Activated T-cell treated with anti-CD3 and anti-CD28 coated beads, Interleukin-2, amount 50 U/mL, for 24 hours (primary cell): ENCODE measurements at places on chromosomes 5 and 9.

DNA sequence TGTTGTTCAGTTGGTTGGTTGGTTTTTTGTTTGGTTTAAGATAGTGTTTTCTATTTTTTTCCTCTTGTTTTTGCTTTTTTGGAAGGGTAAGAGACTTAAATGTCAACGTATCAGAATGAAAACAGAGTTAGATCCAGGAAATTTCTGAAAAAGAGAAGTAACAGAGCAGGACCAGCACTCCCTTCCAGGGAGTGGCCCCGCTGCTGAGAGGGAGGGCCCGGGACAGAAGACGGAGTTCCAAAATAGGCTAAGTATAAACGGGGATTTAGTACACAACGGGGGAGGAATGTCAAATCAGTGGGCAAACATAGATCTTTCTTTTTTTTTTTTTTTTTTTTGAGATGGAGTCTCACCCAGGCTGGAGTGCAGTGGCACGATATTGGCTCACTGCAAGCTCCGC is 92.7 kb upstream of the RUFY1 start:
- H3K36me3 ChIP-seq: no peaks in the 10 kb centered on the region
- H3K27ac ChIP-seq: no peak overlapping the region
- H3K27me3 ChIP-seq: no peaks in the 10 kb centered on the region

DNA sequence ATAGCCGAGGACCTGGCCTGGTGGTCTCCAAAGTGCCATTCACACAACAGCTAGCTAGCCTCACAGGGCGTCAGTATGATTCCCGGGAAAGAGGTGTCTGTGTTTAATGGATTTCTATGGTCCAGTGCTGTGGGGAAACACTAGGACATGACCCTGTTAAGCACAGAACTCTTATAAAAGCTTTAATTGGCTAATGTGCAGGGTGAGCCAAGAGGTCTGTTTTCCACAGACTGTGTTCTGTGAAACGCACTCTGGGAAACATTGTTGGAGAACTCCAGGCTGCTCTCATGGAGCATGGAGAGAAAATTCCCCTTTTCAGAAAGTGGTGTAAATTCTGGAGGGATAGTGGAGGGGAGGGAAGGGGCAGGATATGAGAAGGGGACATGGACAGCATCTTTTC is 331.4 kb downstream of the FBXL7 start:
- H3K36me3 ChIP-seq: no peaks in the 10 kb centered on the region
- H3K4me3 ChIP-seq: no peak overlapping the region
- no peak for DNase-seq
- no peaks in the 10 kb centered on the region for H3K27me3 ChIP-seq

DNA sequence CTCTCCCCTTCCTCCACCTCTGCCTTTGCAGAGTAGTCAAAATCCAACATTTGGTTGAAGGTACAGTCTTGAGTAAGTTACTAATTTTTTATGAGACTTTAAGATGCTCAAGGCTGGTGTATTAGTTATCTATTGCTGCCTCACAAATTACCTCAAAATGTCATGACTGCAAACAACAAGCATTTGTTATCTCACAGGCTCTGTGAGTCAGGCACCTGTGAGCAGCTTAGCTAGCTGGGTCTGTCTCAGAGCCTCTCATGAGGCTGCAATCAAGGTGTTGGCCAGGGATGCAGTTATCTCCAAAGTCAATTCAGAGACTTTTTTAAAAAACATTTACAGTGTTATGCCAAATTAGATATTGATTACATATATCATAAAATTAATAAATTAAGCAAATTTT is 371.3 kb upstream of the RGMB start:
- H3K4me3 ChIP-seq: no peak overlapping the region
- no peak for DNase-seq
- no peak overlapping the region for H3K27ac ChIP-seq
- H3K36me3 ChIP-seq: no peaks in the 10 kb centered on the region

DNA sequence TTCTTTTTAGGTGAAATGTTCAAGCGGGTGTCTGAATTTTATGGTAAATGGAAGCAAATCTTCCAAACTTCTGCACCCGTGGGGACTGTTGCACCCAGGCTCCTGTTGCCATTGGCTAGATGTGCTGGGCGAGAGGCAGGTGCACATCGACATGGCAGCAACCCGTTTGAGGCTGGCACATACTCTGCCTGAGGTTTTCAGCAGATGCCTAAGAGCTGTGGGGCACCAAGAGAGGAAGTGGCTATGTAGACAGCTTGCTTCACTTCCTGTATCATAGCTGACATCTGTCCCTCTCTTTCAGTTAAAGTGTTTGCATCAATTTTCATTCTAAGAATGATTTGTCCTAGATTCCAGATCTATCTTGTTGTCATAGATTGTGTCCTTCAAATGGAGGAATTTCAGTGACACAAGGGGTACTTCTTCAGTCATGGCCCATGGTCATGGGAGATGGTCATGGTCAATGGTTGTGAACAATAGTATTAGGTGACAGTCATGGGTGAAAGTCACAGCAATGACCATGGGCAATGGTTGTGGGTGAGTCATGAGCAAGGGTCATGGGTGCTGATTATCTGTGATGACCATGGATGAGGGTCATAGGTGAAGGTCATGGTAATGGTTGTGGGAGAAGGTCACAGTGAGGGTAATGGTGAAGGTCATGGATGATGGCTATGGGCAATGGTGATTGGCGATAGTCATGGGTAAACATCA is 115.1 kb upstream of the IRX4 start:
- no peak for DNase-seq
- no peak overlapping the region for H3K27ac ChIP-seq
- peaks cover 63% of the 10 kb centered on the region for H3K27me3 ChIP-seq
- H3K4me3 ChIP-seq: no peak overlapping the region
